NCI-H187 (cell line): ENCODE measurements at places on chromosomes 6 and 20.

- no peak for DNase-seq
Measured at GRCh38 chr20:1964659-1965405, 29.0 kb downstream of the PDYN start.

DNA sequence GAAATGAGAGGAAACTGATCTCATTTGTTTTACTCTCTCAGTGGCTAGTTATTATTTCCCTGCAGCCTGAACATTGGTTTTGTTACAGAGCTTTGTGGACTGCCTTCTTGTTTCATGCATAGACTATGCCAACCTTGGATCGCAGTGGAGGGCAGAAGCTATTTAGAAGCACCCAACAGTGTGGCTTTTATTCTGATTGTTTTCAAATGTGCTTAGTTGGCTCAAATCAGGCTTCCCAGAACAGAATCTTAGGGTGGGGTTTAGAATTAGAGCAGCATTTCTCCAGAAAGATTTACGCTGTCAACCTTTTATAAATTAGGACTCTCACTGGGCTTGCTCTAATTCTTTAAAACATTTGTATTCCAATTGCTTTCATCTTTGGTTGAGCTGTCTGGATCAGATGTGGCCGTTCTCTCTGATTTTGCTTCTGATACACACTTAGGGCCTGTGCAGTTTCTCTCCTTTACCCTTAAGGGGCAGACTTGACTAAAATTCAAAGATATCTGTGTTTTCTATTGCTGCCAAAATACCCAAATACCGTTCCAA is 210.3 kb downstream of the BCKDHB start:
- no peak for DNase-seq

GRCh38 chr6:82493467-82493866 is 129.8 kb downstream of the TPBG start:
- no peak for DNase-seq

- DNase-seq: no peak
Measured at GRCh38 chr6:154542747-154543146, 32.3 kb upstream of the CNKSR3 start.
